ENCODE measurements at places on chromosomes 5 and 9.

DNA sequence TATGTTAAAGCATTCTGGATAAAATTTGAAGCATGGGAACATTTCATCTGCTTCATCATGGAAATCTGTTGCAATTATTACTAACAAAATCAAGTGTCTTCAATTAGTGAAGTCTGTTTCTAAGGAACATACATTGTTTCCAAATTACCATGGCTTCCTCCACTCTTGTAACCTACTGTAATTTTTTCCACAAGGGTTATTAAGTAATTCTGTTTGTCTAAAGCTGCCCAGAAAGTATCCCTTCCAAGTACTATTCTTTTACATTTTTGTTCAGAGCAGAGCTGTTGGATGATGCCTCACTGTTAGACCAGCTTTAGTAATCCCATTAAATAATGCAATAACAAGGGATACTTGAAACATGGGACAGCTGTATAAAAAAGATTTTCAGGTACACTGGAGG is 483.5 kb upstream of the CD180 start:
- no peak for DNase-seq

DNA sequence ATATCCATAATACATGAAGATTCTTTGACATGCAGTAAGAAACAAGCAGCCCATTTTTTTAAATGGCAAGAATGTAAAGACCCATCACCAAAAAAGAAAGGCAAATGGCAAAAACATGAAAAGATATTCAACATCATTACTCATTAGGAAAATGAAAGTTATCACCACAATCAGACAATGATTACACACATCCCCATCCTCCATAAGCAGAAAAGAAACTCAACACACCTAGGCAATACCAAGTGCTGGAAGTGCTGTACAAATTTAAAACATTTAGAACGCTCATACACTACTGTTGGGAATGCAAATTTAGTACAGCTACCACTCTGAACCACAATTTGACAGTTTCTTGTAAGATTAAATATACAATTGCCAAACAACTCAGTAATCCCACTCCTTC is 466.7 kb downstream of the ACTL7B start:
- no peak for DNase-seq

DNA sequence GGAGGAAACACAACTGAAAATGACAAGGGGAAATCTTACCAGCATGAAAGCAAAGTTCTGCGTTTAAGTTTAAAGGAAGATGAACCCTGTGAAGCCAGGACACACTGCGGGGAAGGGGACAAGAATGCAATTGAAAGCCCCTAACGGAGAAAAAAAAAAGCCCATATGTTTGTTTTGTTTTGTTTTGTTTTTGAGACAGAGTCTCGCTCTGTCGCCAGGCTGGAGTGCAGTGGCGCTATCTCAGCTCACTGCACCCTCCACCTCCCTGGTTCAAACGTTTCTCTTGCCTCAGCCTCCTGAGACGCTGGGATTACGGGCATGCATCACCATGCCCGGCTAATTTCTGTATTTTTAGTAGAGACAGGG is 2.9 kb downstream of the STK10 start:
- DNase-seq = no peak

- no peak for DNase-seq
Measured at GRCh38 chr5:23579566-23579965, 72.2 kb downstream of the PRDM9 start.

GRCh38 chr5:62593331-62593730 is 14.7 kb downstream of the LRRC70 start:
- no peak for DNase-seq

DNA sequence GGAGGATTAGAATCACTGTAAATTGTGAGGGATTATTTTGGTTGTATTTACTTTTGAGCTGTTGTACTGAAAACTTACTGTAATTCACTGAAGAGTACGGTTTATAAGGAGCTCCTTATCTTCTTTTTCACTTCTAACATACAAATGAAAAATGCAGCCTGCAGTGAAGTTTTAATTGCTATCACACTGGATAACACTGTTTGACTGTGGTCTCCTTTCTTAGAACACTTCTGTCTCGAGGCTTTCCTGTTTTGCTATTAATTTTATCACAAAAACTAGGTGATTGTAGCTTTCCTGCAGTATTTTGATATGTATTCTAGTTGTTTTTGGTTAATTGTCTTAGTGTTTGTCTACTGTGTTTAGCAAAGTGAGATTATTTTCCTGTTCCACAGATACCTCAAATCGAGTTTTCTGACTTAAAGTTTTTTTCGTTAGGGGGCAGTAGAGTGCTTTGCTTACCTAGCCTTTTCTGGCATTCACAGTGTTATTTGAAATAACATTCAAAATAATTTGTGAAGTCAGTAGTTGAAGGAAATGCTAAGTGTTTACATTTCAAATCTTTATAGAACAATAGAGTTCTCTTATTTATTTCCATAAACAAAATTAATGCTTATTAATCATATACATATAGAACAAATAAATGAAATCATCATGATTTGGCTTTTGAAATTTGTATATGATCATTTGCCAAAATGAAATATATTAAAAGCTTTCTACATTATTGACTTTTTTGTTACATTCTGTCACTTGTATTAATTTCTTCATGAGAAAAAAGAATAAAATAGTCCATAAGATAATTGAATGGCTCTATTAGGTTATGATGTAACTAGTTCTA is 52.9 kb downstream of the COMMD10 start:
- no peak for DNase-seq

GRCh38 chr9:80074439-80074838 is 502.7 kb downstream of the TLE4 start:
- no peak for DNase-seq

DNA sequence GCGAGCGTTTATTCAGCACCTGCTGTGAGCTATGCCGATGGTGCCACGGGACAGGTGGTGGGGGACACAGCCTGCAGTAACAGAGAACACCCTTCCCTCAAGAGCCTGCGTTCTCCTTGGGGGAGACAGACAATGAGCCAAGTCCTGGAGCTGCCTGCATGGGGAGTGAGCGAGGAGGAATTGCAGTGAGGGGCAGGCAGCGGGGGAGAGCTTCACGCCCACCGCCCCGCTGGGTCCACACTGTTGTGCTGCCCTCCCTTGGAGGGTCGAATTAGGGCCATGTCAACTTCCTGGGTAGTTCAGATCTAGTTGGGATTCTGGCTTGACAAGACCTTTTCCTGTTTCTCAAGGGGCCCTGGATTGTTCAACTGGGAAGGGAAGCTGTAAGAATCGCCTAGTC is 55.5 kb upstream of the N4BP3 start:
- DNase-seq = no peak

DNA sequence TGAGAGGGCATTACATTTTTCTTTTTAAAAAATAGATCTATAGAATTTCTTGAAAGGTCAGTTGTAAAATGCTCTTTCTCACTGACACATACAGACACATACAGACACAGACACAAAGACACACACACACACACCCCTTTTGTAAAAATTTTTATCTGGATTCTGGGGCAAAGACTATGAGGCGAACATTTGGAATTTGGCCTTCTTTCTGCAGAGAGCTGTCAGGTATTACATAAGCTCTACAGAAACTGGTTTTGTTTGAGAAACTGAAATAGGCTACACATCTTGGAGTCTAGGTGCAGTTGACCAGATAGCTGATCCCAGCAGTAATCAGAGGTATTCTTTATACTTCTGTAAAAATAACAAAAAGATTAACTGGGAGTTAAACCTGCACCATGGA is 315.9 kb upstream of the RPS23 start:
- DNase-seq = no peak

DNA sequence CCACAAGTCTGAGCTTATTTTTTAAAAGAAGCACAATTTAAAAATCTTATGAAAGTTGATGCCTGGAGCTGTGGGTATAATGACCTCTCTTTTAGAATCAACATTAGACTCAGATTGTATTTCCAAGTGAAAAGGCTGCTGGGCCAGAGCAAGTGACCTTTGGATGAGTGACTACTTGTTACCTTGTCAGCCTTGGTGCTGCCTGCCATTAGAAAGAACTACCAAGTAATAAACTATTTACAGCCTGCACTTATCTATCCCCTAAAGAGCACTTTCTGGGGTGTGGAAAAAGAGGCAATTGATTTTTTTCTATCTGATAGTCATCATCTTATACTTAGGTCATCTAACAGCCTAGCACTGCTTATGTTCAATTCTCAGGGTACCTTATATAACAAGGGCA is 134.9 kb upstream of the FBXL17 start:
- no peak for DNase-seq

DNA sequence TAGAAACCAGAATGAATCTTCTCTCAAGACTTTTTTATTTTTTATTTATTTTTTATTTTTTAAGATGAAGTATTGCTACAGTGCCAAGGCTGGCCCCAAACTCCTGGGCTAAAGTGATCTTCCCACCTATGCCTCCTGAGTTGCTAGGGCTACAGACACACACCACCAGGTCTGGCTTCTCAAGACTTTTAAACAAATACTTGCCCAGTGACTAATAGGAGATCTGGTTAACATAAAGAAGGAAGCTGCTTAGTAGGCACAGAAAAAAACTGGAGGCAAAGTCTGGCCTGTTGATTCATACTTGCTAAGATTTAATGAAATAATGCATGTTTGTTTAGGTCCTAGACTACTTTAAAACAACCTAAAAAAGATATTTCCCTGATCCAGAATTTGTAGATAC is 43.8 kb downstream of the SLC38A9 start:
- DNase-seq = no peak

DNA sequence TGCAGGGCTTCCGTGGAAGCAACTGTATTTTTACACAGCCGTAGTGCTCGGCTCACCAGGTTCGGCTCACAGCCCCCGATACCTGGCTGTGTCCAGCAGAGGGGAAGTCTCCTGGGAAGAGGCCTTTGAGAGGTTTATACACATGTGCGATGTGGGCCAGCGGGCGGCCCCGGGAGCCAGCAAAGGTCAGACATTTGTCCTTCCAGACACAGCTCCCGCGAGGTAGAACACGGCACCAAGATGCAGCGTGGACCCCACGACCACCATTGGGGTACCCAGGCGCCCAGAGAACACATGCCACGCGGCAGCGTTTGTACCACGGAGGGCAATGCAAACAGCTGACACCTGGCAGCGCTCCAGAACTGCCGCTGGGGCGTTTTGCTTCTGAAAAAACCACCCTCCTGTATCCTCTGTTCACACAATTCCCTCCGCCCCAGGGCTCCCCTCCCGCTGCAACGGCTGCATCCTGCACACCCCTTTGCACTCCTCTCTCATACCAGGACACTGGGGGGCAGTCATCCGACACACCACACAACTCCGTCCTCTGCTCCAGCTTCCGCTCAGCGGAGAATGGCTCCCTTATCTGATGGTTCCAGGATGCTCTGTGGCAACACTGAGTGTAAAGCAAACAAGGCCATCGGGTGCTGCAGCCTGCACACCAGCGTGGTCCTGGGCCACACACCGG is 235.3 kb downstream of the SYK start:
- DNase-seq = peak; percentile 62

DNA sequence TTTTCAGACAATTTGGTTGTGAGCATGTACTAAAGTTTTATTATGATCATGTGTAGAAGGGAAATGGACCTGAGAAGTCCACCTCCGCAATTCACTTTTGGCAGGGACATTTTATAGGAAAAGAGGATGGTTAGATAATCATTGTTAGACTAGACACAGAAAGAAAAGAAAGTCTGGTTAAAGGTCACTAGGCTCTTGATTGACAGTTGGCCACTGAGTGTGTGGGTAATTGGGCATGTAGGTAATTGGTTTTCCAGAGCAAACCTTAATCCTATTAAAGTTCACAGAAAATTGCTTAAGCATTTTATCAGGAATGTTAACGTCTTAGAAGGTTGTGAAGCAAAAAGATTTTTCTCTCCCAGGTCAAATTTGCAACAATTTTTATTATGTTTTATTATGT is 158.5 kb upstream of the CLINT1 start:
- DNase-seq = no peak

DNA sequence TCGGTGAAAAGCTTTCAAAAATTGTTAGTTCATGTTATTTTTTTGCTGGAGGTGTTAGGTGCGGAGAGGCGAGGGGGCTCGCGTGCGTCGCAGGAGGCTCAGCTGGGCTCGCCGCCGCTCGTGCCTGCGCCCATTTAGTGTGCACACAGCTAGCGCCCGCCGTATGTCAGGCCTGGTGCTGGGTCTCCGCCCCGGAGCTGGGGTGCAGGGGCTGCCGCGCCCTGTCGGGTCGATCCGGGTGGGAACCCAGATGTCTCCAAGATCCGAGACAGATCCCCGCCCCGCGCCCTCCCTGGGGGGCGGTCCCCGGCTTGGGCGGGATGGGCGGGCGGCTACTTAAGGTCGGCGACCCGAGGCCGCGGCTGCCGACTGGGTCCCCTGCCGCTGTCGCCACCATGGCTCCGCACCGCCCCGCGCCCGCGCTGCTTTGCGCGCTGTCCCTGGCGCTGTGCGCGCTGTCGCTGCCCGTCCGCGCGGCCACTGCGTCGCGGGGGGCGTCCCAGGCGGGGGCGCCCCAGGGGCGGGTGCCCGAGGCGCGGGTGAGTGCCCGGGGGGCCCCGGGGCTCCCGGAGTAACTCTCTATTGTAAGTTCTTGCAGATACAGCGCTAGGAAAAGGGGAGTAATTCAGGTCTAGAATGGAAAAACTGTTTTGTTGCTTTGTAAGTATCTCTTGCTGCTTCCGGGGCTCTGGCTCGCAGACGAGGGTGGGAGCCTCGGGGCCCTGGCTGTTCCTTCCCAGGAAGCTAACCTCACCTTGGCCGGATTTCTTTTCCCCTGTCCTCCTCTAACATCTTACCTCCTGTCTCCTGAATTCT is 31.7 kb downstream of the GSN start:
- DNase-seq = peak; percentile 14

- DNase-seq = no peak
Measured at GRCh38 chr5:78546276-78546996, 102.1 kb downstream of the LHFPL2 start.

DNA sequence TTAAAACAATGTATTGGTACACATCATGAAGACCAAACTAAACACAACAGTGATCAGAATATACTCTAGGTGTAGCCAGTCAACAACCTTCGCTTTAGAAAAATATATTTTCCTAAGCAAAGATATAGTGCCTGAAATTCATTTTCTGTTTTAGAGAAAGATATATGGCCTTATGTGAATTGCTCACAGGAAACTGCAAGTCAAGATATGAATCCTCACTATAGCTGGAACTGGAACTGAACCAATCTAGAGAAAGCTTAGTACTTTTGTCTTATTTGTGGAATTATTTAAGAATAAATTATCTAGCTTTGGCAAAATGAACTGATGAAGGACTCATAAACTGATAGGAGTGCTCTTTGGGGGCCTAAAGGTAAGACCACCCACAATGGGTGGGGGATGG is 27.3 kb downstream of the GZMK start:
- DNase-seq = no peak

- DNase-seq = no peak
Measured at GRCh38 chr9:115938479-115938878, 215.1 kb upstream of the PAPPA start.

- DNase-seq = no peak
Measured at GRCh38 chr5:41414598-41414997, 95.8 kb downstream of the PLCXD3 start.

DNA sequence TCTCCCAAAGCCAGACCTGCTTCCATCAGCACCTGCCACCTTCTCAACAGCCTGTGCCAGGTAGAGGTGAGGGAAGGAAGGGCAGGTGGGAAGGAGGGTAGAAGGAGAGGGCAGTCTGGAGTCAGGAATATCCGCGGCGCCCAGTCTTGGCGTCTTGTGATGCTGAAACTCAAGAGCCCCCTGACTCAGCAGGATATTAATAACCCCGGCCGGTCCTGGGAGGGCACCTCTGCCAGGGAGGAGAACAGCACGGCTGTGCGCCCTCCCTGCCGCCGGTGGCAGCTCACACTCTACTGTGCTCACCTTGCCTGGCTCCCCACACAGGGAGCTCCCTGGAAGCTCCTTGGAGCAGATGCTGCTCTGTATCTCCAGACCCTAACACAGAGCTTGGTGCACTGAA is 11.6 kb upstream of the NTNG2 start:
- no peak for DNase-seq
